GDM1 (cell line): ENCODE measurements at places on chromosomes 16 and 17.

DNA sequence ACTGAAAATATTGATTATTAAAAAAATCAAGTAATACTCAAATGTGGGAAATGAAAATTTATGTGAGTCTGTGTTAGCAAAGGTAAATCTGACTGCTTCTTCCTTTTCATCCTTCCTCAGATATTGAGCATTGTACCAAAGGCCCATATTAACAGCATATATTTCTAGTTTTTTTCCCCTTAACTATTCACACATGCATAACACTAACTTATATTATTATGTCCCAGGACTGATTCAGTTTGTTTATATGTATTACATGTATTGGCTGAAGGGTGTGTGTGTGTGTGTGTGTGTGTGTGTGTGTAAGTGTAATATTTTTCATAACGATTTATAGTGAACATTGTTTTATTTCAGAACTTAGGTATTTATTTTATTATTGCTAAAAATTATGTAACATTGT lies 74.2 kb downstream of the BCAS3 start:
- DNase-seq: no peak

- no peak for DNase-seq
Measured at GRCh38 chr16:54055191-54055590, 231.4 kb downstream of the IRX3 start.

GRCh38 chr16:8832717-8833105 lies 35.1 kb downstream of the PMM2 start:
- DNase-seq: no peak

GRCh38 chr17:64787255-64787920 lies 125.3 kb upstream of the SMURF2 start:
- no peak for DNase-seq

DNA sequence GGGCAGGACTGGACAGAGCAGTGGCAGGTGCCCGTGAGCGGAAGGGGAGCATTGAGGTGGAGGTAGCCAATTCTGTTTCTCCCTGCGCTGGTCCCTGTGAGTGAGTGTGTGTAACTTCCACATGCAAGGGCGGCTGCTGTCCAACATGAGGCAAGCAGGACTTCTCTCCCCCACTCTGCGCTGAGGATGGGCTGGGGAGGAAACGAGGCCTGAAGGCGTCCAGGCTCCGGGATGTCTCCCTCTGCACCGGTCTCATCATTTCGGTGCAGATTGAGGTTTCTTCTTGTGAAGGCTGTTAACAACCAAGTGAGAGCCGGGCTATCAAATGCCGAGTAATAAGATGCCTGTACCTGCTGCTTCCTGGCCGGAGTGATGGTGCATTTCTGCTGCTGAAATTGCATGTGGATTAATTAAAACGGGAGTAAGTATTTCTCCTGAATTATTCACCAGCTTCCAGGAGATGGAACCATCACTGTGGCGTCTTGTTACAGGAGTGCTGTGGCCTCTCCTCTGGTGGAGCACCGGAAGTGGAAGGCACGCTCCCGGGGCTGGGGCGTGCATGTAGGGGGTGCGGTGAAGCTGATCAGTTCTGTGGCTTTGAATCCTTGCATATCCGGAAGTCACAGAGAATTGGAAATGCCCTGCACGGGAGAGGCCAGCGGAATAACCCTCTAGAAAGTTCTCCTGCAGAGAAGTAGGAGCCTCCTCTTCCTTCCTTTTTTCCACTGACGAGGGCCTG lies 41.7 kb upstream of the MGAT5B start:
- DNase-seq: no peak

GRCh38 chr16:29810699-29811169 lies 1.3 kb upstream of the PRRT2 start:
- DNase-seq: no peak

DNA sequence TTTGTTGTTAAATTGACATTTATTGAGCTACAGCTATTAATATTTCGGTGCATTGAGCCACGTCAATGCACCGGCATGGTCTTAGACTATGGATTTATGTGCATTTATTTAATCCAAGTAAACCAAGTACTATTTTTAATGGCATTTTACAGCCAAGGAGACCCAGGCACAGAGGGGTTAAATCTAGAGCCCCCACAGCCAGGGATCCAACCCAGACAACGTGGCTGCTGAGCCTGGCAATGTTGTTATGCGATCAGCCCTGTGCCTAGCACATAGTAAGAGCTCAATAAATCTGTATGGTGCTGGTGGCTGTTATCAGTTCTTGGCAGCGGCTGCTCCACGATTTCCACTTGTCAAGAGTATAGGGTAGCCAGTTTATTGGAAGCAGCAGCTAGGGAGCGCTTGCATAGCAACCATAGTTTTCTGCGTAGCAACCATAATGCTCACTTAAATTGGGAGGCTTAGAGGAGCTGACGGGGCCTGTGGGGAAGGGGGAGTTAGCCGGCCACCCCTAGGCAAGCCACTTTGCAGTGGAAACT lies 541 bp upstream of the RBBP6 start:
- DNase-seq: no peak

DNA sequence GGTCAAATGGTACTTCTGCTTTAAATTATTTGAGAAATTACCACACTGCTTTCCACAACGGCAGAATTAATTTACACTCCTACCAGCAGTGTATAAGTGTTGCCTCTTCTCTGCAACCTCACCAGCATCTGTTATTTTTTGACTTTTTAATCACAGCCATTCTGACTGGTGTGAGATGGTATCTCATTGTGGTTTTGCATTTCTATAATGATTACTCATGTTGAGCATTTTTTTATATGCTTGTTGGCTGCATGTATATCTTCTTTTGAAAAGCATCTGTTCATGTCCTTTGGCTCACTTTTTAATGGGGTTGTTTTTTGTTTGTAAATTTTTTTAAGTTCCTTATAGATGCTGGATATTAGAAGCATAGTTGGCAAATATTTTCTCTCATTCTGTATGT lies 446.7 kb downstream of the PMP22 start:
- no peak for DNase-seq

- no peak for DNase-seq
Measured at GRCh38 chr17:55735731-55736405, 13.2 kb upstream of the TMEM100 start.

DNA sequence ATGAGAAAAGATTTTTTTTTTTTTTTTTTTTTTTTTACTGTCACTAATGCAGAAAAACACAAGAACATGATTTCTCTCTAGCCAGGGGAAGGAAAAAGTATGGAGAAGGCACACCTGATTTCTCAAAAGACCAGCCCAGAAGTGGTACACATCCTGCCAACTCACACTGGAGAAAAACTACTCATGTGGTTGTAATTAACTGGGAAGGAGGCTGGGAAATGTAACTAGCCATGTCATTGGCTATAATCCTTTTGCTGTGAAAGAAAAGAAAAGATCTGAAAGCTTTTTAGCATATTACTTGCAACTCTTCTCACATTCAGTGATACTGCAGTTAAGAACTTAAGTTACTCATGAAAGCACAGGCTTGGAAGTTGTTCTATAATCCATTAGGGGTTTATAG lies 195.9 kb upstream of the PMFBP1 start:
- no peak for DNase-seq

- no peak for DNase-seq
Measured at GRCh38 chr16:12079412-12079965, 103.0 kb downstream of the SNX29 start.
